Immature natural killer cell (primary cell): ENCODE measurements at places on chromosomes 16 and 17.

- no peak for DNase-seq
Measured at GRCh38 chr16:3696425-3697218, 20.7 kb downstream of the TRAP1 start.

DNA sequence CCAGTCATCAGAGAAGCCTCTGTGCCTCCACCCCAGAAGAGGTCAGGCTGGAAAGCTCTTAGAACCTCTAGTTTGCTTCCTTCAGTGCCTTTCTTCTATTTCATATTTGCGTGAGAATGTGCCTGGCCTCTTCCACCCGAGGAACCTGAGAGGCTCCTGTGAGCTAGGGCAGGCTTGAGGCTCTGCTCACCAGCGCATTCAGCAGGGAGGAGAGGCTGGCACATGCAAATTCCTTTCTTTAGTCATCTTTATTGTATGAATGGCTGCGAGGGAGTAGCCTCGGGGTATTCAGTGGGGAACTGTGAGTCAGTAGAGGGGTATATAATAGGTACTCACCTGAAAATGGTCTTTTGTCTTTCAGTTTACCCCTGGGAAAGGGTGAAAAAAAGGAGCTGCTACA lies 268.3 kb downstream of the ABCC12 start:
- DNase-seq: no peak

DNA sequence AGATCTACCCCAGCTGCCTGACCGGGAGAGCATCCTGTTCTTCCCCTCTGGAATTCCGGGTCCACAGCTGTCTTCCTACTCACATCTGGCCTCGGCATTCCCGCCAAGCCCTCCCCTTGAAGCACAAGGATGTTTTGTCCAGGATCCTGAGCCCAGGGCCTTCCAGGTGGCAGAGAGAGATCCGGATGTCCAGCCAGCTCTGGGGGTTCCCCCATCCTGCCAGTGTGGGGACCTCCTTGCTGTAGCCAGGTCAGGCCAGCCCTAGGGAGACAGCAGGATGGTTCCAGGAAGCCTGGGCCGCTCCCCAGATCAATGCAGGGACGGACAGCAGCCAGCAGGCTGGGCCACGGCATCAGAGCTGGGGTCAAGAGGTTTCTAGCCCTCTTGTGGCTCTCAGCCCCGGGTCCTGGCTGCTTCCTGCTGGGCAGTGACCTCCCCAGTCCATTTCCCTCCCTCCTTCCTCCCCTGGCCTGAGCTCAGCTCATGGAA lies 55.3 kb downstream of the SOCS3 start:
- no peak for DNase-seq

DNA sequence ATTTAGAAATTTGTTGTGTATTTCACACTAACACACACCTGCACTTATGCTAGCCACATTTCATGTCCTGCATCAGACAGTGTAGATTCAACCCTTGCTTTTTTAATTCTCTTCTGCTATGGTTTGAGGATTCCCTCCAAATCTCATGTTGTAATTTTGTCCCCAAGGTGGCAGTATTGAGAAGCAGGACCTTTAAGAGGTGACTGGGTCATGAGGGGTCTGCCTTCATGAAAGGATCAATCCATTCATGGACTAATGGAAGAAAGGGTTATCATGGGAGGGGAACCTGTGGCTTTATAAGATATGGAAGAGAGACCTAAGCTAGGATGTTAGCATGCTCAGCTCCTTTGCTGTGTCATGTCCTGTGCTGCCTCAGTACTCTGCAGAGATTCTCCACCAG lies 1032.2 kb downstream of the CDH11 start:
- DNase-seq: no peak

DNA sequence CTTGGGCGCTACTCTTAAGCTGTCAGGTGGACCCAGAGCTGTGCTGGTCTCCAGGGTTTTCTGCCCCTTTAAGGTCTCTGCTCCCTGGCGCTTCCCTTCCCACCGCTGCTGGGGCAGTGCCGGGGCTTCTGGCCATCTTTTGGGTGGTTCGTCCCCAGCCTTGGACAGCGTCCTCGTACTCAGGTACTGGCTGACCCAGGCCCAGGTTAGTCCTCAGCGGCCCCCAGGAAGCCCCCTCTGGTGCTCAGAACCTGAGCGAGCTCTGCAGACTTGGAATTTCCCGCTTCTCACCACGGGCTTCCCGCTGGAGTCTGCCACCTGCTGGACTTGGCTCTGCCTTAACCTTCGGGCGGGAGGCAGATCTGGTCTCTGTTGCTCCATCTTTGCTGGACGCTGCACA lies 94.1 kb upstream of the ZNF750 start:
- no peak for DNase-seq

DNA sequence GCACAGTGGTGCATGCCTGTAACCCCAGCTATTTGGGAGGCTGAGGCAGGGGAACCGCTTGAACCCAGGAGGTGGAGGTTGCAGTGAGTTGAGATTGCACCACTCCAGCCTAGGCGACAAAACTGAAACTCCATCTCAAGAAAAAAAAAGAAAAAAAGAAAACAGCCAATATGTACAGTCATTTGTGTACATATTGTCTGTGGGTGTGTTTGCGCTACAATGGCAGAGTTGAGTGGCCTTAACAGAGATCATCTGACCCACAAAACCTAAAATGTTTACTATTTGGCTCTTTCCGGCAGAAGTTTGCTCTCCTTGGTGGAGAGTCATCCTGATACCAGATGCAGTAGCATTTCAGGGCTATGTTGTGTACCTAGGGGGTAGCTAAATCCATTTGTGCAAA lies 57.9 kb downstream of the ARSG start:
- no peak for DNase-seq

DNA sequence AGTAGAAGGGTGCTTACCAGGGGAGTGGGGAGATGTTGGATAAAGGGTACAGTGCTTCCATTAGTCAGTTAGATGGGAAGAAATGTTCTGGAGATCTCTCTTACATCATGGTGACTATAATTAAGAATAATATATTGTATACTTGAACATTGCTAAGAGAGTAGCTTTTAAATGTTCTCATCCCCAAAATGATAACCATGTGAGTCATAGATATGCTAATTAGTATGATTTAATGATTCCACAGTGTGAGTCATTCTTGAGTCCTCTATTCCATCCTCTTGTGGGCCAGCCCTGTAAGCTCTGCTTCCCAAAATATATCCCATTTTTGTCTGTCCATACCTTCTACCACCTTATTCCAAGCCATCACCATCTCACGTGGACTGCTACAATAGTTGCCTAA lies 80.6 kb upstream of the CDH11 start:
- no peak for DNase-seq

GRCh38 chr16:53545433-53545832 lies 42.4 kb upstream of the AKTIP start:
- no peak for DNase-seq

- peak; percentile 45 for DNase-seq
Measured at GRCh38 chr17:41322094-41322902, 6.8 kb upstream of the KRTAP17-1 start.

DNA sequence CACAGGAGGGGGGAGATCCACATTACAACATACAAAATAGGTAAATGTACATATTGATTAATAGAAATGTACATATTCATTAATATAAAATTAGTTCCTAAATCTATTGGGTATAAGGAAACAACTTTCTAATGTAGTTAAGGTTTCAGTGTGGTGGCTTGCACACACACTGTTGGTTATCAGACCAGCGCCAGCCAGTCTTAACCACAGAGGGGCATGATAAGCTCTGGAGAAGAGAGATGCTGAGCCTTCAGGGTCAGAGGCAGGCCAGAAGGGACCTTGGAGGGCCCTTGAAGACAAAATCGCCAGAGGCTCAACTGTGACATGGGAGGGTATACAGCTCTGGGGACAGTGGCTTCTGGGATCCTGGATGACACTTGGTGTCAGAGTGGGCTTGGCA lies 10.9 kb upstream of the ZFP90 start:
- no peak for DNase-seq

- DNase-seq: no peak
Measured at GRCh38 chr17:50976951-50977472, 110.9 kb upstream of the TOB1 start.

- no peak for DNase-seq
Measured at GRCh38 chr16:24544640-24545039, 5.3 kb downstream of the RBBP6 start.

DNA sequence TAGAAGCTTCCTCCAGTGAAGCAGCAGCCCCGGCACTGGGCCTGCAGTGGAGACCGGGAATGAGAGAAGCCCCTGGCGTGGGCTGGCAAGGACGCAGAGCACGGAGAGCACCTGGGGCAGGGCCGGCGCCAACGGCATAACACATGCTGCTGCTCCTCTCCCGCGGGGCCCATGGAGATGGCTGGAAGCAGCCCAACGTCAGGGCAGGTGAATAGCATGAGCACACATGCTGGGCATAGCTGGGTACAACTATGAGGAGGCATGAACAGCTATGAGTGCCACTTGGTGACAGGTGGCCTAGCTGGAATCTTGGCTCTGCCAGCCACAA lies 46.4 kb downstream of the IRF8 start:
- DNase-seq: no peak

DNA sequence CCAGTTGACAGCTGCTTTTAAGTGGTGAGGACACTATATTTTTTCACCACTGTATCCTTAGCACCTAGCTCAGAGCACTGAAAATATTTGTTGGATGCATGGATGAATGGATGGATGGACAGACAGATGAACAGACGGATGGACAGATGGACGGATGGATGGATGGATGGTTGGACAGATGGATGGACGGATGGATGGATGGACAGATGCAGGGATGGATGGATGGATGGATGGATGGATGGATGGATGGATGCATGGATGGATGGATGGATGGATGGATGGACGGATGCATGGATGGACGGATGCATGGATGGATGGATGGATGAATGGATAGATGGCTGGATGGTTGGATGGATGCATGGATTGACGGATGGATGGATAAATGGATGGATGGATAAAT lies 12.4 kb upstream of the SLC5A11 start:
- DNase-seq: no peak

- peak; percentile 90 for DNase-seq
Measured at GRCh38 chr16:89422905-89423630, 67.3 kb downstream of the ANKRD11 start.
